ENCODE measurements at places on chromosomes 2 and 18.

DNA sequence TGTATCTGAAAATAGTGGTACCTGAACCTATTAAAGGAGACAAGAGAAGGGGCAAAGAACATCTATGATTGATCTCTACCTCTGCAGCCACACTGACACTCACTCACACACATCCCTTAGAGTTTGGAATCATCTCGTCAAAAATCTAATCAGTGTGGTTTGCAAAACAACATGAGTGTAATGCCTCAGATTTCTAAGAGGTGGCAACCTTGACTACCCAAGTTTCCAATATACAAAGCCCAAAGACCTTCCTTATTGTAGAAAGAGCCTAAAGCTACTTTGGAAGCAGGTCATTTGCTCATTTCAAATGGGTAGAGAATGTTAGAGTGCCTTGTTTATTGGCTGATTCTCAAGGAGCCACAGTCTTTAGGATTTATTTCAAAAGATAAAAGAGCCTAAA lies 444.9 kb downstream of the ARHGAP15 start:
- DNase-seq: no peak

DNA sequence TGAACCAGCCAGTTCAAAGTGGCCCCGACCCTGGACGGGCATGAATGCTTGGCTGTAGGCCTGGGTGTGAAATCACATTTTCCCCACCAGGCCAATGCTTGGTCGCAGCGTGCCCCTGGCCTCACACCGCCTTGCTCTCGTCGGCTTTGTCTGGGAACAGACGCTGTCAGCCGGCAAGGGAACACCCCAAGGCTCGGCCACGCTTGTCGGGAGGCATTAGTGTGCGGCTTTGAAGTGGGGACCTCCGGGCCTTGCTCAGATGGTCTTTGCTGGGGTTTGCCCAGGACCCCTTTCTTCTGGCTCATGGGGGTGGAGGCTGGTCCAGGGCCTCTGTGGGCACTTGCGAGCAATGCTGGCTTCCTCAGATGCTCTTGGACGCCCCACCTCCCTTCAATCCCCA lies 79.1 kb downstream of the INHBB start:
- no peak for DNase-seq

DNA sequence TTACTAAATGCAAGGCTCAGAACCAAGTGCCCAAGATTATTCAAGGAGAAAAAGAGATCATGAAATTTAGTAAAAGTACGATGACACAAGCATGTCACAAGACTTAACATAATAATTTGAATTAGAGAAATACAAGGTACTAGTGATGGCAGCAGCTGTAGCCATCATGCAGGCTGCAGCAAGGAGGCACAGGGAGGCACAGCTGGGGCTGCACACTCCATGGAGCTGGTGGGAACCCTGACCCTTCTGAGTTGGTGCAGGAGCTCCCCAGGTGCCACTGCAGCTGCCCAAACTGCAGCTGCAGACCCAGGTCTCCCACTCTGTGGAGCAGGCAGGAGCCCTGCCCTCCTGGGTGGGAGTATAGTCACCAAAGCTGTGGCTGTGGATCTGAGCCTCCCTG lies 46.0 kb downstream of the COL3A1 start:
- DNase-seq: no peak

- no peak for DNase-seq
Observed at GRCh38 chr18:75204269-75204731, 4.6 kb downstream of the PTGR3 start.

GRCh38 chr2:68223419-68223818 lies 28.9 kb downstream of the PPP3R1 start:
- DNase-seq: no peak

GRCh38 chr18:4589056-4589800 lies 134.1 kb upstream of the DLGAP1 start:
- DNase-seq: no peak

DNA sequence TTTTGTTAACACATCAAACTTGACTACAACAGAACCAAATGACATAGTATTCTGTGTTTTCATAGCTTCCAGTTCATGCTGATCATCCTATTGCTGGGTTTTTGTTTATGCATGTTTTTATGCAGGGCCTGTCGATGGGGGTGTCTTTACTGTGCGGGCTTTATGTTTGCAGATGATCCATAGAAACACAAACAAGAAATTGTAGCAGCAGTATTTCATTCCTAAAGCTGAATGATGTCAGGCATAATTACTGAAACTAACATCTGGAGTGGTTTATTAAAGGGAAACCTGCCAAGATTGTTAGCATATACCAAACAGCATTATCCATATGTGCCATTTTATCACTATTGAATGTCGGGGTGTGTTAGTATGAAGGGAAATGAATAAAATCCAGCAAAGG lies 129.7 kb downstream of the PTPRM start:
- DNase-seq: no peak

GRCh38 chr2:60408811-60409530 lies 144.5 kb downstream of the BCL11A start:
- DNase-seq: no peak

DNA sequence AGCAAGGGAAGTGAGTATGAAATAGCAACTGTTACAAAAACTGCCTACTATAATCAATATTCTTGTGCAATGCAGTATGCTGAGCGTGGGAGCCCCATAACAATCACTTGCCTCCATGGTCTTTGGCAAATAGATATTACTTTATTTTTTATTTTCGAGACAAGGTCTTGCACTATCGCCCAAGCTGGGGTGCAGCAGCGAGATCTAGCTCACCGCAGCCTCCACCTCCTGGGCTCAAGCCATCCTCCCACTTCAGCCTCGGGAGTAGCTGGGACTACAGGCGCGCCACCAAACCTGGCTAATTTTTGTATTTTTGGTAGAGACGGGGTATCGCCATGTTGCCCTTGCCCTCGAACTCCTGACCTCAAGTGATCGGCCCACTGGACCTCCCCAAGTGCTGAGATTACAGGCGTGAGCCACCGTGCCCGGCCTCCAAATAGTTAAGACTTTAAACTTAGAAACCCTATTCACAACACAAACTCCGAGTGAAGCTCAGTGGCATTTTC lies 1.2 kb upstream of the CCNT2 start:
- DNase-seq: peak; percentile 8

DNA sequence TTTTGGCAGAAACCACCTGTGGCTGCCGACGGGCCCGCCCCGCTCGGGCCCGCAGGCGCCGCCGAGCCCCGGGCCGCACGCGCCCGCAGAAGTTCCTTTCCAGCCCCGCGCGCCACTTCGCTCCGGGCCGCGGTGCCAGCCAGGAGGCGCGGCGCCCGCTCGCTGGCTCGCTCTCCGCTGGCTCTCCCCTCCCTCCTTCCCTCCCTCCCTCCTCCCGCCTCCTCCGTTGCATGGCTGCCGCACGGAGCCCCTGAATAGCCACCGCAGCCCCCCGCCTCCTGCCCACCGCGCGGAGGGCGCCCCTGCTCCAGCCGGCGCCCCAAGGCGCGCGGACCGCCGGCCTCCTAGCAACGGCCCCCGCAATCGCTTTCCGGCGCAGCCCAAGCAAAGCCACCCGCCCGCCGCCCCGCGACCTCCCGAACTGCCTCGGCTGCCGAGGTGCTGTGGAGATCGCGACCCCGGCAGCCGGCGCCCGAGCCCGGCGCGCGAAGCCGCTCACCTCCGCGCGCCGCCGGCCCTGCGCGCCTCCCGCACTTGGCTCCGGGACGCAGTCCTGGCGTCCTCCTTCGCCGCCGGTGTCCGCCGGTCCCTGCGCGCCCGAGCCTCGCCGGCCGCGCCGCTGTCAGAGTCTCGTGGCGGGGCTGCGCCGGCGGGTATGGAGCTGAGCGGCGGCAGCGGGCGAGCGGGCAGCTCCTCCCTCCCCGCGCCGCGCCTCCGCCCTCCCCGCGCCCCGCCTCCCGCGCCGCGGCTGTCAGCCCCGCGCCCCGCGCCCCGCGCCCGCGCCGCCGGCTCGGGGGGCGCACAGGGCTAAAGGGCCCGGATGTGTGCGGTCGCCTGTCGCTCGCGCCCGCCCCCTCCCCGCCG lies at the start of gene ZBTB7C:
TSS of gene ZBTB7C (minus strand) at position 657 of the 864 bp plus-strand sequence.
- no peak for DNase-seq

DNA sequence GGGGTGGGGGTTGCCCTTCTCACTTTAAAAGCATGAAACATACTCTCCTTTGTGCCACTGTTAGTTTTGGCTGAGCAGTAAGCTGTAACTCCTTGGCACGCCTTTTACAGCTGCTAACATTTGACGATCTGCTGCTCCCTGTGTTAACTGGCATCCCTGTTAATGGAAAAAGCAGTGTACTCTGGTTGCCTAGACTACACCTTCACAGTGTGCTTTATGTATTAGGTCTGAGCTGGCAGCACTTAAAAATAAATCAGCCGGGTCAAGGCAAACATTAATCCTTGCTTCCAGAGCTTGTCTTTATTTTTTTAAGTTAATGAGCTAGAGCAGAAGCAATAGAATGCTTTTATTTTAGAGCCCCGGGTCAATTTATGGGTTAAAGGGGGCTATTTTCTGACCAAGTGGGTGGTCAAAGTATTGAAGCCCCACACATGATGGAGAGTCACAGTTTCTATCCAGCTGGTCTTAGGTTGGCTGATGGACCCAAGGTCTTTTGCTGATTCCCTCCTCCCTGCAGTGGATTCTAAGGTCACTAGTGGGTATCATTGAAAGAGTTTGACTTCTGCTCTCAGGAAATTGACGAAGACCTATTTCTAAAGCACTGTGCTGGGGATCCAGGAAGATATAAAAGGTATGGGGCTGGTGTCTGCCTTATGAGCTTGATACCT lies 54.5 kb downstream of the CFAP221 start:
- DNase-seq: no peak

DNA sequence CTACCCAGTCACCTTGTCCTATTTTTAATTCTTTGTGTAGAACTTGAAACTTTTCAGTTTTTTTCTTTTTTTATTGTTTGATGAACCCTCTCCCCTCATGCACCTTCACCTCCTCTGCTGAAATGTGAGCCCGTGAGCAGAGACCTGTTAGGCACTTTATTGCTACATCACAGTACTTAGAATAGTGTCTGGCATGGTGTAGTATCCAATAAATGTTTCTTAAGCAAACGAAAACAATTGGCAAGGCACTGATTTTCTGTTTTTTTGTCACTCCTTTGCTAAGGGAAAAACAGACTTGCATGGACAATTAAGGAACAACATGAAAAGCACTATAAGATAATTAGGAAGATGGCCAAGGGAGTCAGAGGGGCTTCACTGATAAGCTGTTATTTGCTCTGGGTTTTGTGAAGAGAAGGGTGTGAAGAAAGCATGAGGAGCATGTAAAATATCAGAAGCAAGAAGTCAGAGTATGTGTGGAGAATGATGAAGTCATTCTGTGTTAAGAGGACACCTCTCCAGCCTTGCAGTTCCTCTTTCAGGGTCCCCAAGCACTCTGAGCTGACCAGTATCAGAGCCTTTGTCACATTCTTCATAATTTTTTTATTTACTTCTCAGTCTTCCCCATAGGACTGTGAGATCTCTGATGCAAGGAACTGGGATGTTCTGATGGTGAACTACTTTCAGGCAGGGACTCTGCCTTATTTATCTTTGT lies 99.7 kb upstream of the CAVIN2 start:
- DNase-seq: no peak

DNA sequence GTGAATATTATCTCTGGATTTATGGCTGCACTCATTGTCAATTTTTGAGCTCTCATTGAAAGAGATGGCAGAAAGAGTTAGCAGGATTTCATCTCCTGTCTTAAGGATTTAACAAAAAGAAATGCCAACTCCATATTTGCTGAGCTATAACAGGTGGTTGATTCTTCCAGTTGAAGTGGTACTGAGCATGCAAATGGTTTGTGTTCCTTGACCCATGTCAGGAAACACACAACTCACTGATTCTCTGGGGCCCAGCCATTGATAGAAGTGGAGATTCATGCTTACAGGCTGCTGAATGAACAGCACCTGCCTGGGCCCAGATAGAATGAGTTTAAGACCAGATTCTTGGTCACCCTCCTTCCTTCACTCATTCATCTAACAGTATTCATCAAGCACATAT lies 128.8 kb downstream of the CERS6 start:
- no peak for DNase-seq

DNA sequence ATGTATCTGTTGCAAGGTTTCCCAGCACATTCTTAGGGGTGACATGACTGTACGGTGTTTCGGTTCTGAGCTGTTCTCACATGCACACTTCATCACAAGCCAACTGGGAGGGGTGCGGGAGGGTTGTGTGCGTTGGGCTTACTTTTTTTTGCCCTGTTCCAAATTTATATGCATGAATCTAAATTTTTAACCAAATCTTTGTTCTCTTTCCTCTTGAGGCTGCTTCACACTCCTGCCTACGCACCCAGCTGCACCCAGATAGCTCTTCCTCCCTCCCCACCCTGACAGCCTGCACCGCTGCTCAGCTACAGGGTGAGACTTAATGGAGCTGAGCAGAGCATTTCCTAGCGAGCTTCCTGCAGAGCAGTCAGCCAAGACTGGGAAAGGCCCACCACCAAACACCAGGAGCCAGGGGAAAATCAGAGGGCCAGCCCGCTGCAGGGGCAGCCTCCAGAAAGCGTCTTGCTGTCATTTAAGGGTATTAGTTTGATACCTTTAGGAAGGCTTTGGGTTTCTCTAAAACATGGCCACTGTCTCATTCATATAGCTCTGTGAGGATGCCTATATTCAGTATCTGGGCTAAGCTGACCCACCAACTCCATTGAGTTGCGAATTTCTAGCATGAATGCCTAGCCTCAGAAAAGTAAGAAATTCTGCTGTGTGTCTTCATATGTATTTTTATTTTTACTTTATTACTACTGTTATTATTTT lies 84.5 kb downstream of the POU3F3 start:
- no peak for DNase-seq

GRCh38 chr2:221574231-221574570 lies 2.1 kb upstream of the EPHA4 start:
- DNase-seq: no peak
